Activated naive CD4-positive, alpha-beta T cell treated with anti-CD3 and anti-CD28 coated beads, Interleukin-2, amount 50 U/mL, for 16 hours (primary cell): ENCODE measurements at places on chromosomes 11 and 22.

DNA sequence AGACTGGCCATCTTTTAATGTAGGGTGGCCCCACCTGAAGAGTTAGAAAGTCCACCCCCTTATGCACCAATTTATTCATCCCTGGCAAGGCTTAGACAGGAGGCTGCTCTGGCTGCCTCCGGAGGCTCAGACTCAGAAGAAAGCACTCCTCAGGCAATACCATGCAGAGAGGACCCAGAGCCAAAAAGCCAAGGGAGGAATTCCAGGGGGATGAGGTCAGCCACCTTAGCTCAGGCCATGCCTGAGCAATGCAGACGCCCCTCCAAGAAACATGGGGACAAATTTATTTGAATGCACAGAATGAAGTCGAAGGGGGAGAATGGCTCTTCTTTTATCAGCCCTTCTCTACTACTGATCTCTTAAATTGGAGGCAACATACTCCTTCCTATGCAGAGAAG is 39.7 kb upstream of the GLYAT start:
- no peak for DNase-seq

DNA sequence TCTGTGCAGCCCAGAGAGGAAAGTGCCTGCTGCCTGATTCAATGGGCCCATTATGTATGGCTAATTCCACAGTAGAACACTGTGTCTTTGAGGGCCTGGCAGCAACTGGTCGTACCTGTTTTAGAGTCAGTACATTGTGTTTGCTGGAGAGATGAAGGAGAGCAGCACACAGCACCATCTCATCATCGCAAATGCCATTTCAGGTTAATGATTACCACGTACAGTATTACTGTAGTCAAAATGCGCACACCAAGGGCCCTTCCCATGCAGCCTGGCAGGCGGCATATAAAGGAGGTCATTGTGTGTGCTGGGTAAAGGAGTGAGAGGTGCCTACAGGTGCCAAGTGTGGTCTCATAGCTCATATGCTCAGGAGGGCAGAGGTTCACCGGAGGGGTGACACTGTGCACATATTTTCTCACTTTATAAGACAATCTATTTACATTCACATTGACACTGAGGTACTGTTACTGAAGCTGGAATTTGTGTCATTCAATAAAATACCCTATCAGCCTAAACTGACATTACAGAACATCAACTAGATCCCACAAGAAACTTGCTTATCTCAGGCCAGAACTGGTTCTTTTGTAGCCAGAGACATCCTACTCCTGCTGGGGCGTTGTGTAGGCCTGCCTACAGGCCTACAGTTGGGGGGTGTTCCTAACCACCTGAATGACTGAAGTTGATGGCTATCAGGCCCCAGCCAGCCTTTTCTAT is 90.4 kb downstream of the APIP start:
- DNase-seq: no peak

DNA sequence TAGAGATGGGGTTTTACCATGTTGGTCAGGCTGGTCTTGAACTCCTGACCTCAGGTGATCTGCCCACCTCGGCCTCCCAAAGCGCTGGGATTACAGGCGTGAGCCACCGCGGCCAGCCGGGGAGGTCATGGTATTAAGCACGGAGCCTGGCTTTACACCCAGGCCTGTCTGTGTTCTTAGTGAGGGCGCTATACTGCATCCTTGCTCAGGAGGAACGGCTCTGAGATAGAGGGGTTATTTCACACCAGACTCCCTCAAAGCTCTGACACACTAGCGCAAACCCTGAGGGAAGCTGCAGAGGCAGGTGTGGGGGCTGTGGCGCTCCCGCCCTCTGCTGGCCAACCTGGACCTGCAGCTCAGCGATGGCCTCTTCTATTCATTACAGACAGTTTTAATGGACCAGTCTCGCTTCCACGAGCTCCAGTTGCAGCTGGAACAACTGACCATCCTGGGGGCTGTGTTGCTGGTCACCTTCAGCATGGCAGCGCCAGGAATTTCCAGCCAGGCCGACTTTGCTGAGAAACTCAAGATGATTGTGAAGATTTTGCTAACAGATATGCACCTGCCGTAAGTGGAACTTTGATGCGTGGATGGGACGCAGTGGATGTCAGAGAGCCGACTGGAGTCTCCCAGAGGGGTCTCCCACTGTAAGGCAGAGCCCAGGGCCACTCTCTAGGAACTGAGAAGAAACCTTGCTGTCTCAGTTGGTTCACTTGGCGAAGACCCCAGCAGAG is 26.2 kb downstream of the TCP11L1 start:
- DNase-seq: peak; percentile 78

- no peak for DNase-seq
Observed at GRCh38 chr22:18144105-18144504, 5.9 kb upstream of the USP18 start.

- no peak for DNase-seq
Observed at GRCh38 chr11:77073328-77074001, 6.7 kb downstream of the CAPN5 start.

GRCh38 chr11:531919-532526 is 3.4 kb downstream of the HRAS start:
- no peak for DNase-seq

DNA sequence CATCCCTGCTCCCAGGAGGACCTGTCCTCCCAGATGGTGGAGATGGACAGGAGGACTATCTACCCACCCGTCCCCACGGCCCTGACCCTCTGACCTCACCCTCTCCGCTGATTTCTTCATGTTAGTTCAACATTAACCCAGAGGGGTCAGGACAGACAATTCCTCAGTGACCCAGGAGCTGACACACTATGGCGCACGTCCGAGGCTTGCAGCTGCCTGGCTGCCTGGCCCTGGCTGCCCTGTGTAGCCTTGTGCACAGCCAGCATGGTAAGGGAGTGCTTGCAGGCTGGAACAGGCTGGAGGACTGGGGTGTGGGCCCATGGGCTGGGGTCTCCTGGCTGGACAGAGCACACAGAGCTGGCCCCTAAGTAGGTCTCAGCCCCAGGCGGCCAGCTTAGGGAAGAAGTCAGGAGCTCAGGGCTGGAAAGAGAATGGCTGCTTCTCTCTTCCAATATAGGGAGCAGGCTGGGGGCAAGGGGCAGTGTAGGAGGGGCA is at the start of gene F2:
Gene F2 (plus strand): TSS at position 166 of the 495 bp plus-strand sequence. CDS start 23 bp downstream, at position 189.
- no peak for DNase-seq

DNA sequence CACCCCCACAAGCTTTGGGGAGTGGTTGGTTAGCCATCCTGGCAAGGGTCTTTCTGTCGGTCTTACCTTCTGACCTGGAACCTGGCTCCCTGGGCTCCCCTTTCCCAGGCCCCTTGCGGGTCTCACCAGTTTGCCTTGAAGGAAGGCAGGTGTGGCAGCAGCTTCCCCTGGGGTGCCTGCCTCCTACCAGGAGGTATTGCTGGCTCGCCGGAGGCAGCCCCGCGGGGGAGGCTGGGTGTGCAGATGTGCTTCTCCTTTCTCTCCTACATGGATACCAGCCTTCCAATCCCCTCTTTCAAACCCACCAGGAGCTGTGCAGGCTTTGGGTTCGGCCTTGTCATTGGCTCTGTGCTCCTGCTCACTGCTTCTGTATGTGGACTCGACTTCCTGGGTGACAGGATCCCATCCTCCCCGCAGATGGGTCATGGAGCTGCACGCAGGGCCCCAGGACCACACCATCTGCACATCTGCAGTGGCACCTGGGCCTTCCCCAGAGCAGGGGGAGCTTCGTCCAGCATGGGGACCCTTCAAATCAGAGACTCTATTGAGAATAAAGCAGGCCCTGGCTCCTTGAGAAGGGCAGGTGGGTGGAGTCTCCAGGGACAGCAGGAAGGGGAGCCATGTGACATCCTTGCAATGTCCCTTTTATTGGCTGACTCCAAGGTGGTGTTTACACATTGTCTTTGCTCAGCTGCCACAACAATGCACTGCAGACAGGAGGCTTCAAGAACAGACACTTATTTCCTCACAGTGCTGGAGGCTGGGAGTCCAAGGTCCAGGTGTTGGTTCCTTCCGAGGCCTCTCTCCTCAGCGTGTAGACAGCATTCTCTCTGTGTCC is 592.0 kb downstream of the BRD1 start:
- DNase-seq: no peak

GRCh38 chr11:84240847-84241246 is 954.7 kb upstream of the CCDC90B start:
- DNase-seq: no peak

- DNase-seq: no peak
Observed at GRCh38 chr22:42282943-42283277, 12.5 kb upstream of the TCF20 start.
